ENCODE measurements at places on chromosomes 6 and 20.

DNA sequence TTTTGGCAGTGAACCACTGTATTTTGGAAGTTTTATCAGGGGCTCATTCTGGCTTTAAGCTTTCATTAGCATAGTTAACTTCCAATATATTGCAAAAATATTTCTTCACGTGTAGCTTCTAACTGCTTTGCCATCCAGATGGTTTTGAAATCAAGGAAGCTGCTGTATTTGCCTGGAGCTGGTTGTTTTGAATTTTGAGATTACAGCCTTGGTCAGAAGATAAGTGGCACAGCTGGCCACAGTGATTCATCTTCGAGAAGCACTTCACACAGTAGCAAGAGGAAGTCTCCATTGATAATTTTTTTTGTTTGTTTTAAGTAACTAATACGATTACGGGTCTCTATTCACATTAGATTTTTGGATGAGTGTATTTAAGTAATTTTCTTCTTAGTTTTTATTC is 3.8 kb downstream of the APCDD1L start:
- no peak for DNase-seq

DNA sequence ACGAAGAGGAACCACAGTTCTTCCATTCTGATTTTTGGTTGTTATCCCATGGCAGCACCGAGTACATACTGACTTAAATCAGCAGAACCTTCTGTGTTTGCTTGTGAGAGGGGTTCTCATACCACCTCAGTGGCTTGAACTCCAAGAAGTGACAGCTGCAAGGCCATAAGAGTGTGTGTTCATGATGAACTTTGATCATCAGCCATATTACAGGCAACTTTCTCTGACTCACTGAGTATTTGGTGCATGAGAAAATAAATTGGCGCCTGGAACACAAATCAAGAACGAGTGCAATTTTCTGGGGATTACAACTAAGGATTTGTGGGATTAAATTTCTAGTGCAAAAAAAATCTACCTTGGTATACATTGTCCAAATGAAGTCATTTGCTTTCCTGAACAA is 68.9 kb downstream of the CYP39A1 start:
- no peak for DNase-seq

- peak; percentile 37 for DNase-seq
These were observed 373.5 kb downstream of the ZFAND3 start for GRCh38 chr6:38193051-38193450.

DNA sequence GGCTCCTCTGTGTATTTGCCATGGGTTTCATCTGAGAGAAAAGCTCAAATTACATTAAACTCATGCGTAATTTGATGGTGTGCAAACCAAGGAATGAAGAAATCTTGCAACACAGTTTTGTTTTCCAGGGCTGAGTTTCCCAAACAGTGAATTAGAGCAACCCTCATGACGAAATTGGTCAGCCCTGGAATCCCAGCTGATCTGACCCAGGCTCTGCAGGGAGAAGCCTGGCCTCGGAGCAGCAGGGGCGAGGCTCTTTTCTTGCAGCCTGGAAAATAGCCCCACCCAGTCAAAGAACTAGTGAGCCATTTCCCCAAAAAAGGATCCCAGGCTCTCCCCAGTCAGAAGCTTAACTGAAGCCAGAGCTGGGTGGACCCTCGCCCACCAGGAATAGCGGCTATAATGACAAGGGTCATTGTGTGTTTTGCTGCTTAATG is 107.3 kb upstream of the SNX9 start:
- peak; percentile 63 for DNase-seq

DNA sequence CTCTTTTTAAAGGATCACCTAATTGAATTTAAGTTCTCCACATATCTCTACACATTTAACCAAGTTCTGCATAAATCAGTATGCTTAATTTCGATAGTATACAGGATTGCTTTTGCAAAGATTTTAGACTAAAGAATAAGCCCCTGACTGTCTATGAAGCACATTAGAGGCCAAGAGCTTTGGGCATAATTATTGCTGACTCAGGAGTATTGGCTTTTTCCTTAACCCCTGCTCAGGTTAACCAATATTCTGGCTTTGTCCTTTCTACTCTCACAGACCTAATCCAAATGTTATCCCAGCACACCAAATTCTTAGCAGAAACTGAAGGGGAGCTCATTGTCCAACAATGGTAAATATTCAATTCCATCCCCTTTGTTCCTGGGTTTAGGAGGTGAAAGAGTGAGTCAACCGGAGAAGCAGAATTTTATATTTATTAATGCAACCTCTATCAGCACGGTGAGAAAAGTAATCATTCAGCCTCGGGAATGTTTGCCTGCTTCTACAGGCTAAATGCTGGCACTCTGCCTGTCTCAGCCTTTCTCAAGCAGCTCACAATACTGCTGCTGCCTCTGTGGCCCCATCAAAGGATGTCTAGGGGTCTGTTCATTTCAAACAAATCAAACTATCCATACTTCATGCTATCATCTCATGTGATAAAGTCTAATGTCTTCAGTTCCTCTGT is 125.0 kb downstream of the SIM1 start:
- DNase-seq = no peak

DNA sequence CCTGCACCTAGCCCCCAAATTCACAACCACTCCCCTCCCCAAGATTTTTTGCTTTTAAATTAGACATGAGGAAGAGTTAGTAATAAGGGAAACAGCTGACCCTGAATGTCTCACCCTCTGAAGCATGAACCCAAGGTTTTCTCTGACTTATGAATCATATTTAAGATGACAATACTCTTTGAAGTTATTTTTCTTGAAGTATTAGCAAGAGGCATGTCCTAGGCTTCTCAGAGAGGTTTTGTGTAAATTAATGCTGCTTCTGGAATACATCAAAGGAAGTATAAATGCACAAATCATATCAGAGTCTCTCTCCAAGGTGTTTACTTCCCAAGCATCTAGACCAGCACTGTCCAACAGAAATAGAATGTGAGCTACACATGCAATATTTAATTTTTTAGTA is 408.1 kb upstream of the MARCKS start:
- DNase-seq = no peak

- no peak for DNase-seq
These were observed 41.1 kb upstream of the GTSF1L start for GRCh38 chr20:43767686-43768474.

GRCh38 chr20:46121184-46121930 is 3.2 kb downstream of the CD40 start:
- no peak for DNase-seq

DNA sequence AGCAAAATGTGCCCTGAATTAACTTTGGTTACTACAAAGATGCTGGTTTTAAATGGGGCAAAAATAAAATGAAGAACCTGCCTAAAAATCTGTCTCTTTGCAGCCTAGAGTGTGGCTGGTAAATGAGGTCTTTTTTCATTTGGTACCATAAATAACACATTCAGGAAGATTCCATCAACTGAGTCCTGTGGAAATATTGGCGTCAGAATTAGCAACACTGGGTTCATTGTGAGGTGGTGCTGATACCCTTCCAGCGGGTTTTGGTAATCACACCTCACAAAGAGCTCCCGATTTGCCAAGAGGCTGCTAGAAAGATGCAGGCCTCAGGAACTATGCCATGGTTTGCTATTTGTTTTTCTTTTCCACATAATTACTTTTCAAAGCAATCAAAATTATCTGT is 55.3 kb downstream of the FAM50B start:
- no peak for DNase-seq

DNA sequence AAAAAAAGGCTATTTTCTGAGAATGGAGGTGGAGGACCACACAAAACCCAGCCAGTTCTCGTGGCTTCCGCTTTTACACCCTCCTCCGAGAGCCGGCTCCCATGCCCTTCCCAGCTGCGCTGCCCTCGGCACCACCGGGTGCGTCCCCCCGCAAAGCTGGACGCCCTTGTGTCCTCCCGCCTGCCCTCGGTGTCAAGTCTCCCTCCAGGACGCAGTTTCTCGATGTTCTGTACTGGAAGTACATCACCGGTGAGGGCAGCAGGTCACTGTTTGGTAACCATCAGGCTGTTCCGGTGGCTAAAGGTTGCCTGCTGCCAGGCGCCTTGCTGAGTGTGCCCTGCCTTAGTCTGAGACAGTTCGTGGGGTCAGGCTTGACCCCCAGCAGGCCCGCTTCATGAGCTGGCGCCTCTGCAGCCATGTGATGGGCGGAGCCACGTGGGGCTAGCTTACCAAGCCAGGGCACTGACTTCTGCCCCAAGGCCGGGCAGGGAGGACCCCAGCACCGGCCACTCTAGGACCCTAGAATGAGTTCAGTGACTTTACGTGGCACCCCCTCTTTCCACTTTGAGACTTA is 34.6 kb downstream of the RREB1 start:
- no peak for DNase-seq

DNA sequence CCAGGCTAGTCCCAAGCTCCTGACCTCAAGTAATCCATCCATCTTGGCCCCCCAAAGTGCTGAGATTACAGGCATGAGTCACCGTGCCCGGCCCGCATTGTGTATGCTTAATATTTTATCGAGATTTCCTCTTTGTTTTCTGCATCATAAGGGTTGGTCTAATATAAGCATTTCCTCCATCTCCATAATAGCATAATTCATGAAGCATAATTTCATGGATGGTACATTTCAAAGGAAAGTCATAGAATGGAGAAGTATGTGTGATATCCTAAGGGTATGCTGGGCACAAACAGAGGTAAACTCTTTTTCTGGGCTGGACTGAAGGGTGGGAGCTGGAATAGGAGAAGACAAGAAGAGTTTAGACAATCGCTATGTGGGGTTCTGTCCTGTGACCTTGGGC is 17.5 kb upstream of the TIAM2 start:
- DNase-seq = no peak

DNA sequence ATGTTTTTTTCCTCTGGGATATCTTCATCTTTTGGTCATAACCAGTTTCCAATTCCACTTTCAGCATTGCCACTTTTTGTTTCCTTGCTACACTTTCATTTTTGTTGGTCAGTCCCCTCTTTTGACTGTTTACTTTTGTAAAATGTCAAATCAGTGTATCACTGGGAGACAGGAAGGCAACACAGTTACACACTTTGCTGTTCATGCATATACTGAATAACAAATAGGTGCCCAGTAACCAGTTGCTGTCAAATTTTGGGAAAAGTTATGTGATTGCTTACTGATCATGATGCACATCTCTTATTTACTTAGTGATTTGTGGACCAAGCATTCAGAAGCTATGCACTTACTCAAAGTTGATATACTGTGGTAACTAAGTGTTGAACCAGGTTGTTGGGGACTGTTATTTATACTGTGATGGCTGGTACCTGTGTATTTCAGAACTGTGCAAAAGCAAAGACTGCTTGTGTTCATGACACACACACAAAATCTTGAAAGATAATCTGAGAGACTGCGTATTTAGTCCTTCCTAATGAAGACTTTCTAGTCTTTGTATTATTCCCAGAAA is 41.0 kb downstream of the ZNF292 start:
- no peak for DNase-seq

- DNase-seq = no peak
These were observed 77.5 kb upstream of the GJE1 start for GRCh38 chr6:142055219-142055618.

DNA sequence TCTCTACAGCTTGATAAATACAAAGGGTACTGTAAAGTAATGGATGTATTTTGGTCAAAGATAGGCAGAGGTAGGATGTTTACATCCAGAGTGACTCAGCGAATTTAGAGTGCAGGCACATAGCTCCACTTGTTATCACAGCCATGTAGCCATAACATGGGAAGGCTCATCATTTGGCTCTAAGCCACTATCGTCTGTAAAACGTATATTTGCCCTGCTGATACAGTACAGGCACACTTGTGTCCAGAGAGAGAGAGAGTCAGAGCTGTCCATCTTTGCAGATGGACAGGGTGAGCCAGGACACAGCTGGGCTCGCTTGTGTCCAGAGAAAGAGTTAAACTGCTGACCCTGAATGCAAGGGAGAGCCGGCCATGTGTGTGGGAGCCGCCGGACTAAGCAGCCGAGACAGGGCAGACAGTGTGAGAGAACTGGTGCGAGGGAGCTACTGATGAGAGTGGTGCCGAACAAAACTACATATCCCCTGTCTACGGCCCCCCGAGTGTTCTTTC is 619.0 kb downstream of the DOK5 start:
- DNase-seq = no peak

- DNase-seq = no peak
These were observed 8.2 kb downstream of the DHX35 start for GRCh38 chr20:38970302-38970701.

Measured in right forelimb (tissue), 1 donor.